ENCODE measurements at places on chromosomes 4 and X.

DNA sequence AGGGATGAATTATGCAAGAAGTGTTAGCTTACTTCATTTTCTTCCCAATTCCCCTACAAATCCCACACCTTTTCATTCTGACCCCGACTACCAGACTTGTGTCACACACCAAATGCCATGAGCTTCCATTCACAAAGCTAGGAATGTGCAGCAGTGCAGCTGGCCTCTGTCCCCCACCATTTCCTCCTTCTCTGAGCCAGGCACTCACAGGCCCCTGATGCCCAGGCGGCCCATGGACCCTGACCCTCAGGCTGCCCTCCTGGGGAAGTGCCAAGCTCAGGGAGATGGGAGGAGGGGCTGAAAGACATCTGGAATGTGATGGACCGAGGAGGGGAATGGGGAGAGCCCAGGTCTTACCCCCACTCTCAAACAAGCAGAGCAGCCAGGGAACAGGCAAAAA, 67.0 kb upstream of the BCOR start:
- DNase-seq: no peak

DNA sequence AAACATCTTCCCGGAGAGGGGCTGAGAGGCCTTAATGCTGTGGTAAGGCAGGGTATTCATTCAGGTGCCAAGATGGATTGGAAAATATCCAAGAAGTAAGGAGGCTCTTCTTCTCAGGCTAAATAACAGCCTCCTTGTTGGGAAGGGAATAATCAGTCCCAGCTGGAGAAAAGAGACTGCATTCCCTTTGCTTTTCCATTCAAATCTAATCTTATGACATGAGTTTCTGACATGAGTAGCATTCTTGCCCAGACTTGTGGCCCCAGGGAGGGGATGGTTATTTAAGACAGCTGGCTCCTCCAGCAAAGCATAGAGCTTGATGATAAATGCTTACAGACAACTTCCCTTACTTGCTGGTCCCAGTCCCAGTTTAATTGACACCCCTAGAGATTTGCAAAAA, 98.3 kb downstream of the DCLK2 start:
- DNase-seq: no peak

DNA sequence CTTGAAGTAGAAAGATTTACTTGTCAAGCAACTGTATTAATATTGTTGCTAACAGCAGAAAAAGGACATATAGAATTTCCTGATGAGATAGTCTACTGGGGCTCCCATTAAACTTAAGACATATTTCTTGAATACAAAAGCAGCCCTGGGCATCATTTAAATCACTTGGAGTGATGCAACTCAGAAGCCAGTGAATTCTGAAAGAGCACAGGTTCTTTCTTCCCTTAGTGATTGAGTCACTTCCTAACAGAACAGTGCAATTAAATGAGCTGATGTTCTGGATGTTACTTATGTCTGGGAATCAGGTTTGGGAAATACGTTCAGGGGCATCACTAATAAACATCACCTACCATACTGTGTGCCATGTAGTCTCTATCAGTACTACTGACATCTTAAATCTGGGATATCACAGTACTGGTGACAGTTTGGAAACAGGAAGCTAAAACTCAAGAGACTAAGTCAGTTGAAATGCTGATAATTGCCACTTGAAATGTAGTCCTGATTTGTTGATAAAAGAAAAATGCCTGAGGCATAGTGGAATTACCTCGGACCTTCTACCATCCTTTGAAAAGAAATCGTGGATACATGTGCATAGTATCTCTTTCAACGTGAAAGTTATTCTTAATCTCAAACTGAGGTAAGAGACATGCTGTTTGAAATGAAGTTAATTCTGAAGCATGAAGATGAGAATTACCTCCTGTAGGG, 249.2 kb upstream of the GPRIN3 start:
- no peak for DNase-seq

DNA sequence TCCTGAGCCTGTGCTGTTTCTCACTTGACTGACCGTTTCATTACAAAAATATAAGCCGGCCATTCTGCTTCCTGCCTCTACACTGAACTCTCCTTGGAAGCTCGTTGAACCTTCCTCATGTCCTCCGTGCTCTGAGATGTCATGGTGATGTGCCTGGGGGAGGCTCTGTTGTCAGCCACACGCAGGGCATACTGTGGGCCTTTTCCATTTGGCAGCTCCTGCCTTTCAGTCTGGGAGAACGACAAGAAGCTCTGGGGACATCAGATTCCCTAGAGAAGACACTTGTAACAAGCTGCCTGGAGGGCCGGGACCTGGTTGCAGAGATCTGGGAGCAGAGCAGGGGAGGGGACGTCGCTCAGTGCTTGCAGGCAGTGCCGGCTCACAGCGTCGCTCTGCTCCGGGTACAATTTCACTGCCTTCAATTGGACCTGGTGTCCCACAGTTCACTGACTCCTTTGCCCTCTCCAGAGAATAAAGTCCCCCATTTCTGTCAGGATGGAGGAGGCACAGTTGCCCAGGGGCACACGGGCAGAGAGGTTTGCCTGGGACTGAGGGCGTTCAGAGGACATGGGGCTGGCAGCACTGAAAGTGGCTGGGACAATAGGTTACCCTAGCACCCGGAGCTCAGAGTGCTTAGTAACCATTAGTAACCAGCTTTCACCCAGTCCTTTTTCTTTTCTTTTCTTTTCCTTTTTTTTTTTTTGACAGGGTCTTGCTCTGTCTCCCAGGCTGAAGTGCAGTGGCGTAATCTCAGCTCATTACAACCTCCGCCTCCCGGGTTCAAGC, 19.1 kb upstream of the MECP2 start:
- no peak for DNase-seq

GRCh38 chr4:37873386-37873785, 17.5 kb upstream of the TBC1D1 start:
- no peak for DNase-seq

GRCh38 chrX:117808426-117808825, 308.2 kb downstream of the KLHL13 start:
- no peak for DNase-seq

- no peak for DNase-seq
Measured at GRCh38 chr4:176548571-176548970, 228.8 kb downstream of the SPCS3 start.

GRCh38 chrX:101931136-101931487, 715 bp downstream of the ZMAT1 start:
- no peak for DNase-seq

DNA sequence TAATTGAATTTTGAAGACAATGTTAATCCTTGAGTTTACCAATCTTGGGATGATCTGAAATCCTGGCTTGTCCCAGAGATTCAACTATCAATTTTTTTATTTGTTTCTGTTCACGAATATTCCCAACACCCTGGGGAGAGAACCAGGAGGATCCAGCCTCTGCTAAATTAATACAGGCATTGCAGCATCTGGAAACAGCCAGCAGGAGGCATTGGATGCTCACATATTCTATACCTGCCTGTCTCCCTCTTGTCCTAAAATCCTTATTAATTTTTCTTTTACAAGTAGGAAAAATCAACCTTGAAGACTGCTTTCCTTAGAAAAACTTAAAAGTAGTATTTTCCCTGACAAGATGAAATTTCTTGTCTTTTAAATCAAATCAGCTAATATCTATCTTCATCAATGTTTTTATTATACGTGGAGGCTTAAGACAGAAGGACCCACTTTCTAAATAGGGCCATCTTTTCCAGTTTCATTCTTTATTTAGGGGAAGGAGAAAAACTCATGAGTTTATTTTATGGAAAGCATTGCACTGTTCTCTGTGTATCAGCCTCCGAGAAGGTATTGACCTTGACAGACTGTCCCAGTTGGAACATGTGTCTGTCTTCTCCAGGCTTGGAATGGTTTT, 102.4 kb downstream of the CLNK start:
- no peak for DNase-seq

Data from sigmoid colon (tissue), 7 donors.